ENCODE measurements at places on chromosomes 3 and 15.

- DNase-seq: no peak
These were observed 62.2 kb downstream of the PLCH1 start for GRCh38 chr3:155682426-155683343.

- no peak for DNase-seq
These were observed 418.5 kb downstream of the SHQ1 start for GRCh38 chr3:72429589-72430353.

DNA sequence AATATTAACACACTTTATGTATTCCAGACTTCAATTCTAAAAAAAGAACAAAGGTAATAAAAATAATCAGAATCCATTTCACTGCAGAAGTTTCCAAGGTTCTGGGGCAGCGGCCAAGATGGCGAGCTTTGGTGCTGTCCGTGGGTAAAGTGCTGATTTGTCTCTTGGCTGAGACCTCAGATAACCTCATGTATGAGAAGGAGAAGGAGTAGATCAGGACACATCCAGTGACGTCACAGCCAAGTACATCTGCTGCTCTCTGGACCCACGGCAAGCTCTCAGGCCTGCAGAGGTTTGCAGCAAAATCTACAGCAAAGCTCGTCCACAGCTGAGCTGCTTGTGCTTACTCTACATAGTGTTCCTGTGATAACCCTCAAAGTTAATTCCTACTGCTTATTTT lies 165.7 kb downstream of the MAGI1 start:
- no peak for DNase-seq

DNA sequence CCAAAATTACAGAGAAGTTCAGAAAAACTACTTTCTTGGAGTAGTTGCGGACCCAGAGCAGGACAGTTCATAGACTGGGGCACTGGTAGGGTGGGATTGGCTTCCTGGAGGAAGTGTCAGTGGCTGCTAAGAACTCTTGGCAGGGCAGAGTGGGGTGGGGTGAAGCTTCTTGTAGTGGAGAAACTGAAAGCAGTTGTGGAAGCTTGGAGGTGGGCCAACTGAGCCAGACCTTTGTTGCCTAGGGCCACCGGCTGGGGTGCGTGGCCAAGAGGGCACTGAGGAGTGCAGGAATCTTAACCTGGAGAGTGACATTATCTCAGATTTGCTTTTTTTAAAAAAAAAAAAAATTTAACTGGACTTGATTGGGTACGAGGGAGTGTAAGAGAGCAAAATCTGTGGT lies 3.1 kb downstream of the KAT2B start:
- DNase-seq: no peak

- no peak for DNase-seq
These were observed 706.6 kb downstream of the NR2F2 start for GRCh38 chr15:97037080-97037479.

- no peak for DNase-seq
These were observed 45.5 kb upstream of the CFAP161 start for GRCh38 chr15:81088470-81089013.

DNA sequence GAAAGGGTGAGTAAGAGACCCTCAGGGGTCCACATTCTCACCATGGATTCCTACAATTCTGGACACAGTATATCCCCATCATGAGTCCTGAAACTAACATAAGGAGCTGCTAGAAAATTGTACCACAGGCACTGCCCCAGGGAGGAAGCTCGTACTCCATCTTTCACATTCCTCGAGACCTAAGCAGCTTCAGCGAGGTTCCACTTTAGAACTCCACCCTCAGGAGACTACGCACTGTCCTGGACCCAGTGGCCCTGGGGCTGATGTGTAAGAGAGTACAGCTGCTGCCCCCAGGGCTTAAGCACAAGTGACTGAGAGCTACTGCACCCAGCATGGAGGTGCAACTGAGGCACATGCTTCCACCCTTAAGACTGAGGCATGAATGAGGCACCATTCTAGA lies 352.5 kb downstream of the ZNF385D start:
- DNase-seq: no peak
